Activated CD8-positive, alpha-beta memory T cell treated with anti-CD3 and anti-CD28 coated beads for 4 hours (primary cell): ENCODE measurements at places on chromosomes 11 and 22.

GRCh38 chr11:116226731-116227130, 546.1 kb downstream of the BUD13 start:
- DNase-seq, result no peak

DNA sequence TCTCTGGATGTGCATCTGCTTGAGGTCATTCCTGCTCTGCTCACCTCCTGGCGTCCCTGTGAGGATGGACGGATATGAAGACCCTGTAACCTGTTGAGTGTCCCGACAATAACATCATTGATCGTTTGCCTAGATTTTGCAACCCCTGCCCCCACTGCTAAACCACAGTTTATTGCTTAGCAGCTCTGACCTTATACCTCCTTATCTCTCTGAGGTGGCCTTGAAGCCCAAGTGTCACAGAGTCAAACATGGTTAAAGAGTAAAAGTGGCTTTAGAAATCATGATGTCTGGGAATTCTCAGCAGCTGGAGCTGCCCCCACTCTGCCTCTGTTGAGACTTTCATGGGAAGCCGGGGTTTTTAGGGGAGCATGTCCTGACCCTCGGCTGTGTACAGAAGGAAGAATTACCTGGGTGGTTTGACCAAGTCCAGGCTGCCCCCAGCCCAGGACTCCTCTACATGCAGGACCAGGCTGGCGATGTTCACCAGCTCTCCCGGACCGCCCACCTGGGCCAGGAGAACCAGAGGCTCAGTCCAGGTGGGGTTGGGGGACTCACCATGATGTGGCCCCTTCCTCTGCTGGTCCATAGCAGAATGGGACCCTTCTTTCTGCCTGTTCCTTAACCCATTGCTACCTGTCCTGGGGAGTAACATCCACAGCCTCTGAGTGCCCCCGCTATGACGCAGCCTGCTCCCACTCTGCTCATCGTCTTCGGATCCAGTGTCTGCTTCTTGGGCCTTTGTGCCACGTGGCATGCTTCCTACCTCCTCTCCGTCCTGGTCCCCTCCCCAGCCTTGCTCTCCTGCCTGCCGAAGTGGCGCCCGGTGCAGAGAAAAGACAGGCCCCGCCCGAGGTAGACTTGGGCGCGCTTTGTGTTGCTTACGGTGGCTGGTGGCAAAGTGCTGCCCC, 33.4 kb upstream of the FTH1 start:
- no peak for DNase-seq

DNA sequence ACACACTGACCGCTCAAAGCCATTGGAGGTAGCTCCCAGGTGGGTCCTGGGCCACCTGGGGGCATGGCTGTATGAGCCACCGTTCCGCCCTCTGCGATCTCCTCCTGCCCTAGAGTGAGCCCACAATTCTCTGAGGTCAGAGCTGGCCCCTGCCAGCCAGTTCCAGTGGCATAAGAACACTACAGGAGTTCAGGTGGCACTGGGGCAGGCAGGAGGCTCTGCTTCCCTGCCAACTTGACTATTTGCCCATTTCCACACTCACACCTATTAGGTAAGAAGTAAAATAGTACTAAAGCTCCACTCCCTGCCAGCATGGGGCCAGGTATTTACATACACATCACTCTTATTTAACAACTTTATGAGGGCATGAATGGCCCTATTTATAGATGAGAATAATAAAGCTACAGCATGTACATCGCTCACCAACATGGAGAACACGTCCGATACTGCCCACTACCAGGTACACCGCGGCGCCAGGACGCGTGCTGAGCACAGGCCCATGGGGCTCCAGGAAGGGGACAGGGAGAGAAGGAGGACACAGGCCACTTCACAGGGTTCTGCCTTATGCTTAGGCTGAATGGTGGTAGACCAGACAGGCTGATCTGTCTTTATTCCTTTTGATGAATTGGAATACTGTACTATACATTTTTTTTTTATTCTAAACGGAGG, 26.2 kb downstream of the PISD start:
- DNase-seq, result no peak

DNA sequence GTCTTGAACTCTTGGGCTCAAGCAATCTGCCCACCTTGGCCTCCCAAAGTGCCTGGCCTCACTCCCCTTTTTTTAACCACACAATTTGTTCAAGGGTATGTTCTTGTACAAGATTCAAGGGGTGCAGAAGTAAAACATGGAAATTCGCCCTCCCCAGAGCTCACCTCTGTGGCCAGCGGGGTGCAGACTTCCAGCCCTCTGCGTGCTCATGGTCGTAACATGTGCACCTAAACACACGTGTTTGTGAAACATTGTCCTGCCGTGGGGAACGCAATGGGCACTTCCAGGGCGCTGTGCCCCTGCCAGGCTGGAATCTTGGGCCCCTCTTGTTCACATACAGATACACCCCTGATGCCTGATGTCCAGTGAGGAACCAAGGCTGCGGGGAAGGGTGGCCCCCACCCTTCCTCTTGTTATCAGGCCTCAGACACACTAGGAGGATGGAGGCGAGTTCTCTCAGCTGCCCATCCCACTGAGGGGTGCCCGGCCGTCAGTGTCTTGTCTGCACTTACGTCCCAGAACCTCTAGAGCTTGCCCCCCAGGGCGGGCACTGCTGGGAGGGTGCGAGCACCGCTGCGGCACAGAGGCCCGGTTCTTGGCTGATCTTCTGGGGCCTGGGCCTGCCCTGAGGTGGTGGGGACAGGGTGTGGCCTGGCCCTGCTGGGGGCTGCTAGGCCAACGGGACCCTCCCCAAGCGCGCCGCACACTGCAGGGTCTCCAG, 4.1 kb upstream of the EPS8L2 start:
- no peak for DNase-seq

DNA sequence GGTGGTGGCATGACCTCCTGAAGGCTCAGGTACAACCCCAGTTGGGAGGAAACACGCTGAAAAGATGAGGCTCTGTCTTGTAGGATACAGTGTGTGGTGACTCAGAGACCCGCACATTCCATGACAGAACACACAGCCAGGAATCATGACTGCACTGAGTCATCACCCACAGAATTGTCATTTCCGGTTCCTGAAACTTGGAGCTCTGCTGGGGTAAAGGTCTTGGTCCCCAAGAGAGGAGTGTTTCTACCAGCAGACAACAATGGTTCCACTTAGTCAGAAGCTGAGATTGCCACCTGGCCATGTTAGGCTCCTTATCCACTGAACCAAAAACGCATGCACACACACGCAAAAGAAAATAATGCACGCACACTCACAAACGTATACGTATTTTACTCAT, 31.5 kb upstream of the CYB5R3 start:
- DNase-seq, result no peak

DNA sequence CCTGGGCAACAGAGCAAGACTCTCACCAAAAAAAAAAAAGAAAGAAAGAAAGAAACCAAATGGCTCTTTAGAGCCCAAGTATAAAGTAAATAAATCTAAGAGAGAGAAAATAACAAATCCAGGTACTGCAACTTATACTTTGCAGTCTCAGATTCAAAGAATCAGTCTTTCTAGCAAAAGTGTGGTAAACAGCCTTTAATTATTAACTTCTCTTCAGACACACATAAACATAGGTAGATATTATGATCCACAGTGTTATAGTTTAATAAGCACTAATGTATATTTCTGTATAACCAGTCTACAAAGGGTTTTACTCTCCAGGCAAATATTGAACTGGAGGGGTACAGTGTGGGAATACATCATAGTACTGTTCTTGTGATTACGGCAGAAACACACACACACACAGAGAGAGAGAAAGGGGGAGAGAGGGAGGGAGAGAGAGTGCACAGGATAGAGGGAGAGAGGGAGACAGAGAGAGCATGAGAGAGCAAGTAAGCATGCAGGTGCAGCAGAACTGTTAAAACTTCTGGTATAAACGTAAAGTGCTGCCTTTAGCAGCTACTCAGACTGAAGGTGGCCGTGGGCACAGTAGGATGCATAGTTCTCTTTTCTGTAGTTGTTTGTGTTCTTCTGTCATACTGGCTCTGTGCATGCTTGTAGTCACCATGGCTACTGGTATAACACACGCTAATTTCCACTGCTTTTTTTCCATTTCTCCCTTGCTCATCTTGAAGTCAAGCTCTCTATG, 32.3 kb downstream of the MTMR2 start:
- no peak for DNase-seq

DNA sequence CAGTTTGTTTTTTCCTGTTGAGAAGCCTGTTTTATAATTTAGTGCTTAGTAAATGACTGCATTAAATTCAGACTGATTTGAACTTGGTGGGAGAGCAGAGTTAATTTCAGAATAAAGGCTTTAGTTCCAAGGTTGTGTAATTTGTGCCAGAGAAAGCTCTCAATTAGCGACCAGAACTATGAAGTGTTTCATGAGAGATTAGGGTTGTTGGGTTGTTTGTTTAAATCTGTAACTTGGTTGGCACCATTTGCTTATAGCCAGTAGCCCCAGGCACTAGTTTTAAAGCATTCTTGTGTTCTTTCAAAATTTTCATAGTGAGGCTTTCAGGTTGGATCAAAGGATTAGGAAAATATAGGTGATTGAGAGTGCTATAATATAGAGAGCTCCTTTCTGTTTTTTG, 25.5 kb downstream of the UVRAG start:
- DNase-seq, result no peak

GRCh38 chr11:95266751-95267374, 35.9 kb upstream of the SESN3 start:
- DNase-seq, result no peak

DNA sequence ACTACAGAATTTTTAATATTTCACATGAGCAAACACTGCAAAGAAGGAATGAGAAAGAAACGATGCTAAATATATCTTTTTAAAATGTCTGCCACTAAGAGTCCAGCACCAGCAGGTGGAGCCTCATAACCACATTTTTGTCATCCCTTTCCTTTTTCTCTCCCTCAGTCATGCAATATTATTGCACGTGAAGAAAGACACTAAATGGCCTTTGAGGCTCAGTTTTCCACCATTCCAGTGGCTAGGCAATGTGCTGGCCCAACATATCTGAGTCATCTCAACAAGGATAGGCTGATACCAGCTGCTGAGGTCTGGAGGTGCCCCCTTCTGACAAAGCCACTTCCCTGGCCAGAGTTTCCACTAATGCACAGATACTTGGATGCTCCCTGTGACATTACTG, 1.8 kb downstream of the ALKBH8 start:
- DNase-seq, result no peak

DNA sequence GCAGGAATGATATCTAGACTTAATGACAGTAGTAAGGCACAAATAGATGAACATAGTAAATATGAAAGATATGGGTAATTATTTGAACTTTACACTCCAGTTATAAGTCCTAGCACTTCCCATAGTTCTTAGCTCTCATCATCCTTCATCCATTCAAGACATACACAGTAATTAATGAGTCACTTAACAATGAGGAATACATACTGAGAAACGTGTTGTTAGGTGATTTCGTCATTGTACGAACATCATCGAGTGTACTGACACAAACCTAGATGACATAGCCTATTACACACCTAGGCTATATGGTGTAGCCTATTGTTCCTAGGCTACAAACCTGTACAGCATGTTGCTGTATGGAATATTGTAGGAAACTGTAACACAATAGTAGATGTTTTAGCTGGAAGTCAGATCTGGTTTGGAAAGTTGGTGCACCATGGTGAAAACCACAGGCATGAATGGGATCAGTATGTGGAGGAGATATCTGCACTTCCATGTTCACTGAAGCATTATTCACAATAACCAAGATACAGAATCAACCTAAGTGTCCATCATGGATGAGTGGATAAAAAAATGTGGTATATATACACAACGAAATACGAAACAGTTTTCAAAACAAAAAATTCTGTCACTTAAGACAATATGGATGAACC, 229.9 kb upstream of the PITPNB start:
- no peak for DNase-seq

DNA sequence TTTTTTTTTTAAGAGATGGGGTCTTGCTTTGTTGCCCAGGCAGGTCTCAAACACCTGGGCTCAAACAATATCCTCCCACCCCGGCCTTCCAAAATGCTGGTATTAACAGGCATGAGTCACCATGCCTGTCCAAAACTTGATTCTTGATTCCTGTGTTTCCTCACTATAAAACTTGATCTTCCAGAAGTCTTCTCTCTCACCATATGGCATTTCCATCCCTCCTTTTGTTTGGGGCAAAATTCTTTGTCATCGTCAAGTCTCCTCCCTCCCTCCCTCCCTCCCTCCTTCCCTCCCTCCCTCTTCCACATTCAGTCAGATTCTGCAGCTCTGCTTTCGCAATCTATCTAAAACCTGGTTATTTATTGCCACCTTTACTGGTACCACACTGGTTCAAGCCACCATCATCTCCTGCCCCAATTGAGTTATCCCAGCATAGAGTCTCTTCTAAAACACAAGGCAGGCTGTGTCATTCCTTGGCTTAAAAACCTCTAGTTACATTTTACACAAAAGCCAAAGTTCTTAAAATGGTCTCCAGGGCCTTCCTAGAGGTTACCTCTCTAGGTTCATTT, 65.0 kb upstream of the HORMAD2 start:
- no peak for DNase-seq

DNA sequence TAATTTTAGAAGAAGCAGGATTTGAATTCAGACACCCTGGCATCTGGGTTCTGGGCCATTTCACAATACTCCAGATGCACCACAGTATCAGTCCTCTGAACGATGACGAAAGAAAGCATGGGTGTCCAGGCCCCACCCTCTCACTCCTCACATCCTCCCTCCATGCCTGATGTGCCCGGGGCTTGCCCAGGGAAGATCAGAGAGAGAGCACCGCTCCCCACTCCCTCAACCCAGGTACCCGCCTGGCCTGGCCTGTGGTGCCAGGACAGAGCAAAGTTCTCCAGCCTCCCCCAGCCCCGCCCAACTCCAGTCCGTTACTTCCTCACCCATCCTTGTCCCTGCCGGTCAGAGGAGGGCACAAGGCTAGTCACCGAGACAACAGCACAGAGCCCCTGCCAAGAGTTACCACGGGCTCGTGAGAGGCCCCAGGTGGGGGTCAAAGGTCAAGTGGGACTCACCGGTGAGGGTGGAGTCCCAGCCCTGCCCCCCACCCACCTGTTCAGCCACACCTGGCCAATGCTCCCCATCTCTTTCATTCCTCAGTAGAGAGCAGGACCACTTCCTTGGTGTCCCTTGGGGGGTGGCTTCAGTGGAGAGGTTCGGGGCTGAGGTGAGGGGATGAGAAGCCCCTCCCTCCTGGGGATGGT, 8.1 kb downstream of the BCL9L start:
- no peak for DNase-seq

DNA sequence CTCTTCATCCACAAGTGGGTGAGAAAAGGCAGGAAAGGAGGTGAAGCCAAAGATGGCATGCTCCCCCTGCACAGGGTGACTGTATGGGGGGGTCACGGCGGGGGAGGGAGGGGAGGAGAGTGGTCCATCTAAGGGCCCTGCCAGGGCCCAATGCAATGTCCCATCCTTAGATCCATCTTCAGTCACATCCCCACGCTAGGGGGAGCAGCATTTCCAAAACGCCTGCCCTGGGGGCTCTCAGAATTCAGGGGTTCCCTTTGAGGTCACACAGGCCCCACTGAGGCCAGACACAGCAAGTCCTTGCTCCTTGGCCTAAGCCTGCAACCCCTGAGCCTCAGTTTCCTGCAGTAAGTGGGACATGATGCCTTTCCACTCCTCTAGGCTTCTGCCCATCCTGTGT, 52.4 kb downstream of the RTN4R start:
- no peak for DNase-seq

DNA sequence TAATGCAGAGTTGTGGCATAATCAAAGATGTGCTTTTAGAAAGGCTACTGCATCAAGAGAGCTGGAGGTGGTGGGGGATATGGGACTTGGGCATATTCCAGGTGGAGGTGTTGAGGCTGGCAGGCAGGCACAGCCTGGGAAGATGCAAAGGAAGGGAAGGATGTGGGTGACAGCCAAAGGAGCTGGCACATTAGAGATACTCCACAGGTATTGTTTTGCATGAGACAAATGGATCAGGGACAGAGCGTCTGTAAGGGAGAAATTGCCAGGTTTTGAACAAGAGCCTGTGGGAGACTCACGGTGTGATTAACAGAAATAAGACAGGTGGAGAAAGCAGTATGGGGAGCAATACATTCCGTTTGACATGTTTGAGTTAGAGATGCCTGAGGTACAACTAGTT, 263.7 kb downstream of the NELL1 start:
- DNase-seq, result no peak
